ENCODE measurements at places on chromosomes 13 and 19. TPM values are rescaled to one million over a fixed set of nuclear protein-coding genes. Genes with fewer than 3 reads are reported as not detected.

- H3K27ac ChIP-seq: no peak overlapping the region
- peaks cover 4% of the 10 kb centered on the region for H3K27me3 ChIP-seq
- ATAC-seq: no peak
- H3K36me3 ChIP-seq: no peaks in the 10 kb centered on the region
These were observed 2.7 kb downstream of the HAMP start for GRCh38 chr19:35285095-35285449.

SLITRK5 gene
- not detected for total RNA-seq

- ATAC-seq: no peak
- H3K4me3 ChIP-seq: no peak overlapping the region
- no peaks in the 10 kb centered on the region for H3K36me3 ChIP-seq
- peaks cover 20% of the 10 kb centered on the region for H3K27me3 ChIP-seq
- H3K27ac ChIP-seq: no peak overlapping the region
- H3K4me1 ChIP-seq: no peaks in the 10 kb centered on the region
These were observed 14.7 kb upstream of the SPART start for GRCh38 chr13:36360903-36361302.

DNA sequence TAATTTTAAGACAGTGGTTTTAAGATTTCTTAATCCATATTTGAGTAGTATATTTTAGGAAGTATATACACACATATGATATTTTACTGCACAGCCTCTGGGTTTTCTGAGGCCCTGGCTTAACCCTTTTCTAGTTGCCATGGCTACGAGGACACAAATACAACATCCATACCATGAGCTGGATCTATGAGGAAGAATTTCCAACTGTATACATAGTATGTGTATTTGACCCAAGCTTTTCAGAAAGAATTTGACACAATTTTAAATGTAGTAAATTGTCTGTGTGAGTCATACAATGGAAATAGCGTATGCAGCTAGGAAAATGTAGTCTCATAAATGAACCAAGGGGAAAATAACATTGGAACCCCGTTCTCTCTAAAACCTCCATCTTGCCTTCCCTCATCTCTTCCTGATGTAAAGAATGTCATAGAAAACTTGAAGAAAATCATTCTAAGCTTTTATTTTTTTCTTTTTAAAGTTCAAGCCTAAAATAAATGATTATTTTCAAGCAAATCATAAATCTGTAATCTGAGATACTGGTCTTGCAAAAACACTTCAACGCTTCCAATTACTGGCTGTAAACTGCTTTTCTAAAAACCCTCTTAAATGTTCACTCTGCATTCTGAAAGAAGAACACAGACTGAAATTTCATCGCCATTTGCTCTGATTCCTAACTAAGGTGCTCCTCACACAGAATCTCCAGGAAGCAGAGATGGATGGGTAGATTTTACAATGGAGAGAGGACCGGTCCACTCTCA lies 172.4 kb downstream of the LACC1 start:
- no peaks in the 10 kb centered on the region for H3K36me3 ChIP-seq
- H3K4me1 ChIP-seq: no peaks in the 10 kb centered on the region
- ATAC-seq: no peak
- H3K27me3 ChIP-seq: peaks cover 44% of the 10 kb centered on the region
- no peak overlapping the region for H3K4me3 ChIP-seq
- no peak overlapping the region for H3K27ac ChIP-seq

DNA sequence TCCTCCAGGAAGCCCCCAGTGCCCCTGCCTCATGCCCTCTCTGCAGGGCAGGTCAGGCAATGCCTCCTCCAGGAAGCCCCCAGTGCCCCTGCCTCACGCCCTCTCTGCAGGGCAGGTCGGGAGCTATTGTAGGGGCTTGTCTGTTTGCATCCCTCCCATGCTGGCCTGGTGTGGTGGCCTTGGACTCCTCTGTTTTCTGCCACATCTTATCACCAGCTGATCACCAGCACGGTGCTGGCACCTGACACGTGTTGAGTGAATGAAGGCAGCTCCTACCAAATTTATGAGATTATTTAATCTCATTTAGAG lies 51.5 kb upstream of the C13orf46 start:
- peak overlapping the region; percentile 25 for H3K27ac ChIP-seq
- no peaks in the 10 kb centered on the region for H3K4me1 ChIP-seq
- H3K36me3 ChIP-seq: peaks cover 60% of the 10 kb centered on the region
- no peak overlapping the region for H3K4me3 ChIP-seq

DNA sequence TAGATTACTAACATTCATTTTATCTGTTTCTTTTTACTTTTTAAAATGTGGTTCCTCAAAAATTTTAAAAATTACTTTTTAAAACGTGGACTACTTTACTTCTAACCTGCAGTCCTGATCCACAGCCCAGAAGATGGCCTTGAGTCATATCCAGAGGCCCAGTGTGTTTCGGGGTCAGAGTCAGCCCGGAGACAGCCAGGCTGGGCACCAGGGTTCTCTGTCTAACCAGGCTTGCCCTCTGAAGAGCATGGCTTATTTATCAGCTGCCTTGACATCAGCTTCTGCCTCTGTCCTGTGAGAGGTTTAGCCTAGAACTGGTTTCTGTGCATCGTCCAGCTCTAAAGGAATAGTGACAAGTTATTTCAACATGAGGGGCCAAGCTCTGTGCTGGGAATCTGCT lies 332.0 kb downstream of the FGF9 start:
- peaks cover 9% of the 10 kb centered on the region for H3K27me3 ChIP-seq
- no peak overlapping the region for H3K27ac ChIP-seq
- H3K36me3 ChIP-seq: no peaks in the 10 kb centered on the region
- H3K4me1 ChIP-seq: no peaks in the 10 kb centered on the region

DNA sequence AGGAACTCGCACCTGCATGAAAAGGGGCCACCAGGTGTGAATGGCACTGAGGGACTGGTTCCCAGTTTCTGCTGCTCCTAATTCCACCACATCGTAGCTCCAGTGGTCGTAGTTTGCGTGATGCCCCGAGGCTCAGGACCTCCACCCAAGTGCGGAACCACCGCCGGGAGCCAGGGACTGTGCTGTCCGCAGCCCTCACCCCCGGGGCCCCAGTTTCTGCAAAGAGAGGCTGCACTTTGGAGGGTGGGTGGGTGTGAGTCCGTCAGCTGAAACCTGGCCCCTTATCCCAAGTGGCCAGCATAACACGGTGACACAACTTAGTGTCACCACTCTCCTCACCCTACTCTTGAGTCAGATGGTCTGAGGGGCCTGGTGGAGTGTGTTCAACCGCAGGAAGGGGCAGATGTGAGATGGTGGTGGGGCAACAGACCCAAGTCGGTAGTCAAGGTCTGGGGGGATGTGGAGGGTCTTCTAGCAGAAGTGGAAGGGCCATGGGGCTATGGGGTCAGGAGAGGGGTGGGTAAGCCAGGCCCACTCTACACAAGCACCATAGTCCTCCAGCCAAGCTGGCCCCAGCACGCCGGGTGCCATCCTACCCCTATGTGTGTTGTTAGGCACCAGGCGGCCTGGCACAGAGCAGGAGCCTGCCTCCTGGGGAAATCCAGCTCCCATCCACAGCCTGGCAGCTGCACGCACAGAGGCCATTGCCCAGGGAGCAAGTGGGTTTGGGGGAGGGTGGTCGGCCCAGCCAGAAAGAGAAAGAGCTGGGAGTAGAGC lies 1301.6 kb downstream of the UQCRFS1 start:
- no peaks in the 10 kb centered on the region for H3K36me3 ChIP-seq
- no peak for ATAC-seq
- H3K27me3 ChIP-seq: no peaks in the 10 kb centered on the region
- H3K4me1 ChIP-seq: no peaks in the 10 kb centered on the region
- H3K27ac ChIP-seq: no peak overlapping the region

- no peak for ATAC-seq
- H3K27ac ChIP-seq: peak overlapping the region; percentile 79
- H3K36me3 ChIP-seq: peaks cover 17% of the 10 kb centered on the region
- H3K4me1 ChIP-seq: no peaks in the 10 kb centered on the region
- no peak overlapping the region for H3K4me3 ChIP-seq
- no peaks in the 10 kb centered on the region for H3K27me3 ChIP-seq
These were observed 51.1 kb downstream of the DNM2 start for GRCh38 chr19:10768936-10769335.

DNA sequence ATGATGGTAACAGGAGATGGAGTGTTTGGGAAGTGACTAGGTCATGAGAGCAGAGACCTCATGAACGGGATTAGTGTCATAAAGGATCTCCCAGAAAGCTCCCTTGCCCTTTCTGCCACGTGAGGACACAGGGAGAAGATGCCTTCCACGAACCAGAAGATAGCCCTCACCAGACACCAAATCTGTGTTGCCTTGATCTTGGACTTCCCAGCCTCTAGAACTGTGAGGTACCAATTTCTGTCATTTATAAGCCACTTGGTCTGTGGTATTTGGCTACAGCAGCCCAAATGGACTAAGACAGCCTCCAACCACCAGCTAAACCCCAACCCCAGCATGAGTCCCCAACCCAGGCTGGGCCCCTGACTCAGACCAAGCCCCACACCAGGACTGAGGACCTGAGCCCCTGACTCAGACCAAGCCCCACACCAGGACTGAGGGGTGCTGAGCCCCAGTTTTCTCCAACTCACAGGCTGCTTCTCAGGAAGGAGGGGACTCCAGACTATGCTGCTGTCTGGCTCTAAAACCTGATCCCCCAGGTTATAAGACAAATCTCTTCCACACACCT lies 54.1 kb downstream of the PTPRS start:
- ATAC-seq: peak; percentile 29
- H3K27me3 ChIP-seq: peaks cover 26% of the 10 kb centered on the region
- no peaks in the 10 kb centered on the region for H3K36me3 ChIP-seq
- H3K4me1 ChIP-seq: peaks cover 2% of the 10 kb centered on the region
- H3K27ac ChIP-seq: peak overlapping the region; percentile 7
- H3K4me3 ChIP-seq: no peak overlapping the region

GRCh38 chr13:107275945-107276614 lies 708.1 kb upstream of the ARGLU1 start:
- H3K27me3 ChIP-seq: no peaks in the 10 kb centered on the region
- no peaks in the 10 kb centered on the region for H3K36me3 ChIP-seq
- ATAC-seq: no peak
- H3K4me1 ChIP-seq: no peaks in the 10 kb centered on the region

LRRC63 gene
- 1.0 TPM for total RNA-seq

- H3K36me3 ChIP-seq: no peaks in the 10 kb centered on the region
- H3K4me1 ChIP-seq: no peaks in the 10 kb centered on the region
- no peak overlapping the region for H3K27ac ChIP-seq
- H3K4me3 ChIP-seq: no peak overlapping the region
These were observed 498.1 kb downstream of the GPC5 start for GRCh38 chr13:91896547-91896946.

RBM42 gene
- 95.6 TPM for total RNA-seq

DNA sequence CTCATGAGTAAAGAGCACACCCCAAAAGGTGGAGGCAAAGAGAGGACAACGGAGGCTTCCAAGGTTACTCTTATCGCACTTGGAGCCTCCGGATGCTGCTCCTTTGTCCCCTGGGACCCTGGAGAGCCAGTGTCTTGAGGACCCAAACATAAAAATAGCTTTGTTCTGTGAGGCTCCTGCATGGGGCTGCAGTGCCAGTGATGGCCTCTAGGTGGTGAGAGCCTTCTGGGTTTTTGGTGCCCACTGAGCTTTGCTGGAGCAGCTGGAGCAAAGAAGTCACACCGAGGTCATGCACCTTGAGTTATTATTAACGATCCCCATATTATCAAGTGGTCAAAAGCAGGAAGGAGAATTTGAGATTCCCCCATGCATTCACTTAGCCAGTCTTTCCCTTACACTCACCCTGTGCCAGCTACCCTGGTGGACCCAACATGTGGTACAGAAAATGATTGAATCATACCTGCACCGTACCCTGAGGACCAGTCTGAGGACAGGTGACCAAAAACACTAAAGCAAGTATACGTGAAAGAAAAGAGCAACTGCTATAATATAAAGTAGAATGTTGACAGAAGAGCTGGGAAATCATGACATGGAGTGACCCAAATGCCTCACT lies 41.5 kb downstream of the ZNF682 start:
- no peaks in the 10 kb centered on the region for H3K4me1 ChIP-seq
- no peaks in the 10 kb centered on the region for H3K27me3 ChIP-seq
- H3K4me3 ChIP-seq: no peak overlapping the region
- ATAC-seq: no peak
- no peak overlapping the region for H3K27ac ChIP-seq

GRCh38 chr13:65260946-65261891 lies 1968.9 kb downstream of the PCDH9 start:
- ATAC-seq: no peak
- H3K36me3 ChIP-seq: no peaks in the 10 kb centered on the region
- H3K4me1 ChIP-seq: no peaks in the 10 kb centered on the region

TUBA3C gene
- not detected for total RNA-seq

DNA sequence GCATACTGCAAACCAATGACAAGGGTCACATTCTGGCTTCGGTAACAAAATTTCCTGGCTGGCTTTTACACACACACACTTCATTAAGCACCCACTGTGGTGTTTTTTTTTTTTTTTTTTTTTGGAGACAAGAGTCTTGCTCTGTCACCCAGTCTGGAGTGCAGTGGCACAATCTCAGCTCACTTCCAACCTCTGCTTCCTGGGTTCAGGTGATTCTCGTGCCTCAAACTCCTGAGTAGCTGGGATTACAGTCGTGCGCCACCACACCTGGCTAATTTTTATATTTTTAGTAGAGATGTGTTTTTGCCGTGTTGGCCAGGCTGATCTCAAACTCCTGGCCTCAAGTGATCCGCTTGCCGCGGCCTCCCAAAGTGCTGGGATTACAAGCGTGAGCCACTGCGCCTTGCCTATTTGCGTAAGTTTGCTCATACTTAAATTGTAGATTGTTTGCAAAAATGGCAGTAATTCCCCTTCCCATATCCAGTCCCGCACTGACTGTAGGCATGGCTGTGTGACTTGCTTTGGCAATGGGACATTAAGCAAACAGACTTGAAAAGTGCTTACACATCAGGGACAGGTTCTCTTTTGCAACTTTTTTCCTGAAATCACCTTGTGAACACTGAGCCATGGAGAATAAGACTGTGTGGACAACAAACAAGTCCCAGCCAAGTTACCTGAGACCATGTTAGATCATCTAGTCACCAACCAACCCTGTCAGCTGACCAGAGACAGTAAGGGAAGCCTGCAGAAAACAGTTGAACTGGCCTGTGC lies 42.1 kb upstream of the EBPL start:
- no peak for ATAC-seq
- H3K4me1 ChIP-seq: no peaks in the 10 kb centered on the region
- H3K27ac ChIP-seq: no peak overlapping the region
- H3K36me3 ChIP-seq: peaks cover 37% of the 10 kb centered on the region

DNA sequence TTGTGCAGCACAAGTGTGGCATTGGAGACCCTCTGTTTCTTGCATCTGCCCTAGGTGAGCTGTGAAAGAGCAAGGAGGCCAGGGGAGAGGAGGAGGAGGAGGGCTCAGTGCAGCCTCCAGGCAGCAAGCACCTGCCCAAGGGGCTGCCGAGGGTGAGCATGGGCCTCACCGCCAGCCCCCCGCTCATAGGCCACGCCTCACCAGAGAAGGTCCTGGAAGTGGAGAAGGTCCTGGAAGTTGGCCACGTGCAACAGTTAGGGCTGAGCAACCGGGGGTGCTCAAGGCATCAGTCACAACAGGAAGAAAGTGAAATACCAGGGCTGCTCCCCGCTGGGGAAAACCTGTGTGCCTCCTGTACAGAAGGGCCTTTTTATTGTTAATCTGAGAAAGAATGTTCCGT lies 168.9 kb downstream of the TEX29 start:
- ATAC-seq: no peak
- no peaks in the 10 kb centered on the region for H3K36me3 ChIP-seq
- H3K27me3 ChIP-seq: no peaks in the 10 kb centered on the region
- H3K4me3 ChIP-seq: no peak overlapping the region
- H3K27ac ChIP-seq: no peak overlapping the region

ZNF888 gene
- 3.3 TPM for total RNA-seq

- no peaks in the 10 kb centered on the region for H3K27me3 ChIP-seq
- H3K27ac ChIP-seq: peak overlapping the region; percentile 47
- ATAC-seq: peak; percentile 14
- peaks cover 20% of the 10 kb centered on the region for H3K4me1 ChIP-seq
- H3K36me3 ChIP-seq: peaks cover 12% of the 10 kb centered on the region
These were observed 2.4 kb upstream of the SSBP4 start for GRCh38 chr19:18416778-18417249.

Measured in activated T-helper 17 cell treated with anti-CD3 and anti-CD28 coated beads, Interleukin-2, amount 50 U/mL, for 72 hours (primary cell).